GM03348 (cell line): ENCODE measurements at places on chromosomes 6 and 20.

GRCh38 chr6:165049362-165049761, 260.0 kb downstream of the C6orf118 start:
- peak; percentile 60 for DNase-seq

DNA sequence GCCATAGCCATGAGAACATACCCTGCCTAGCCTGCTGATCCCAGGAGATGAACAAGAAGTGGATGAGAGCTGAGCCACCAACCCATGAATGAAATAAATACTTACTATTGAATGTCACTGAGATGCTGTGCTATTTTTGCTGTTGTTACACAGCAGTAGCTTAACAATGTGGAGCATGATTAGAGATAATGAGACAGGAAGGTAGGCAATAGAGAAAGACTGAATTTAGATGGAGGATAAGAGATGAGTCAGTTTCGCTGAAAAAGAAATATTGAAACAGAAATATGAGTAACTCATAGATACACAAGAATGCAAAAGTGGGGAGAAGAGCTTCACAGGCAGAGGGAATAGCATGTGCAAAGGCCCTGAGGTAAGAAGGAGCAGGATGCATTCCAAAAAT, 94.9 kb upstream of the TOP1 start:
- DNase-seq = no peak

DNA sequence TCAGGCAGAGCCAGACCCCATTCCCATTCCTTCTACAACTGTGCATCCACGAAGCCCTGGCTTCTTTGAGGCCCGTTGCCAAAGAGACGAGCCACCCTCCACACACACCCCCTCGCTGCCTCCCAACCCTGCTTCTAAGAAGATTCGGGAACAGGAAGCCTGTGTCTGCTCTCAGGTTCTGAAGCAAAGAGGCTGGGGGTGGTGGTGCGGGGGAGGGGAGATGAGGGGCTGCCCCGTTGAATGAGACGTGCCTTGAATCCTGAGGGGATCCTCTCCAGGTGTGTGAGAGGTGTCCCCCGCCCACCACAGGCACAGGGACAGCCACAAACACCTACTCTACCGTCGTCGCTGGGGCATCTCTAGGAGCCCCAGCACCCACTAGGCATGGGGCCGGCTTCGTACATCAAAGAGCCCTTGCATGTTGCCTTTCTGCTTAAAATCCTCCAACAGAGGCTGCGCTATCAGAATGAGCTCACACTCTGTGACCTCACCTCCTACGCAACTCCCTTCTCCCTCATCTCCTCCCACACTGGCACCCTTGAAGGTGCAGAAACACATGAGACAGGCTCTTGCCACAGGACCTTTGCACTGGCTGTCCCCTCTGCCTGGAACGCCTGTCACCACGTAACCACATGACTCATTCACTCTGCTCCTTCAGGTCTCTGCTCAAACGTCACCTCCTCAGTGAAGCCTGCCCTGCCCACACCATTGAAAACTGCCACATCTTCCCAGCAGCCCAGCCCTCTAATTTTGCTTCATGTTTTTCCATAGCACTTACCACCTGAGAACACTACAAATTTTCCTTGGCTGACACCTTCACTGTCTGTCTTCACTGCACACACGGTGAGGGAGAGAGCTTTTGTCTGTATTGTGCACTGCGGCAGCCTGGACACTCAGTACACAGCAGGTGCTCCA, 58.5 kb downstream of the PREX1 start:
- no peak for DNase-seq

- no peak for DNase-seq
Observed at GRCh38 chr20:10509376-10509775, 74.3 kb downstream of the SLX4IP start.

DNA sequence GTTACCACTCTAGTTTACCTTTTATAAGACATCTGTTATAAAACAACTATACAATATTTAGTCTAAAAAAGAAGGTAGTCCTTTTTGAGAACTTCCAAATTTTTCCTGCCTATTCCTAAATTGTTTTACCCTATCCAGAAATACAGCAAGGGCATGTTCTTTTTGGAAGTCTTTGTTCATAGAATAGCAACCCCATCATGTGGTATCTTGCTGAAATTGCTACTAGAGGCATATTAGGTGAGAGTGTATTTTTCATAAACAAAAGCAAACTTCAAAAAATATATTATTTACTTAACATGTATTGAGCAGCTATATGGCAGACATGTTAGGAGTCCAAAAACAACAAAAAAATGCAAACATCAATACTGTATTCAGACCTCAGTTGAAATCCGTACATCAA, 371.8 kb upstream of the NRSN1 start:
- no peak for DNase-seq

GRCh38 chr6:84193114-84193708, 34.2 kb downstream of the CEP162 start:
- peak; percentile 56 for DNase-seq

GRCh38 chr6:53038141-53038540, 27.1 kb upstream of the FBXO9 start:
- DNase-seq = no peak
